Fibroblast of lung (primary cell): ENCODE measurements at places on chromosomes 6 and 20.
A peak's percentile ranks its signal among the peaks of the same experiment; 100 is the strongest.

DNA sequence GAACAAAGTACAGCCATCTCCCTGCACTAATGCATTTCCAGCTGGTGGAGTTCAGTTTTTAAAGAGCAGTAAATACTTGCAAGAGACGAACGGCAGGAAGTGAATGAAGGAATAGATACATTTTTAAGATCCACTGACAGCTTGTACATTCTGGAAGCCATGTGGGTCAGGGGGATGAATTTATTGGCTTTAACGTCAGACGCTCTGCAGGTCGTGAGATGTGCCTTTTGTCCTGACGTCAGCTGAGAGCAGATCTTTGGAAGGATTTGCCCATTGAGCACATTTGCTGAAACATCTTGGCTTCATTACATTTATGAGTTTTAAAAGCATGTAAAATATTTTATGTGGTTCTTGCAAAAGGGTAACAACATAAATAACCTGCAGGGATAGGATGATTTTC, 29.5 kb upstream of the SALL4 start:
- H3K4me3 ChIP-seq = no peak overlapping the region
- no peak overlapping the region for H3K27ac ChIP-seq

- DNase-seq = peak; percentile 78
- no peaks in the 10 kb centered on the region for H3K36me3 ChIP-seq
- peaks cover under 1% of the 10 kb centered on the region for H3K27me3 ChIP-seq
- H3K4me1 ChIP-seq = peaks cover 7% of the 10 kb centered on the region
Observed at GRCh38 chr6:2634139-2634964, 116.4 kb downstream of the MYLK4 start.

DNA sequence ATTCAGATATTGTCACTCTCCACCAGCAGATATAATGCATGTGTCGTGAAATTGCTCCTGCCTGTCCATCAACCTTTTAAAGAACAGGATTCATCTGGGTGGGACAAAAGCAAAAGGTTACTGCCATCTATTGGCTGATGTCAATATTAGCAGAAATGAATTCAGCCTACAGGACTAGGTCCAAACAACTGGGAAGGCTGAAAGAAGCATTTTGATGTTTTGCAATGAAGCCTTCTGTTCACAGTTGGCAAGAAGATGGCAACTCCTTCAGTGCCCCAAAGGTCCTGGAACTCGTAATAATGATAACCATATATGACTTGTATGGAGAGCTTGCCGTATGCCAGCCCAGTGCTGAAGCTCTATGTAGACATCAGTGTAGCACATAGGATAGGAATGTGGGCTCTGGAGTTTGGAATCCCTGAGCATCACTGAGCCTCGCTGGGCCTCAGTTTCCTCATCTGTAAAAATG, 7.5 kb downstream of the BCAS1 start:
- DNase-seq = peak; percentile 66
- H3K4me3 ChIP-seq = no peak overlapping the region
- H3K4me1 ChIP-seq = no peaks in the 10 kb centered on the region
- H3K36me3 ChIP-seq = no peaks in the 10 kb centered on the region
- no peak overlapping the region for H3K27ac ChIP-seq
- no peaks in the 10 kb centered on the region for H3K27me3 ChIP-seq

GRCh38 chr20:49833483-49833882, 20.9 kb downstream of the SLC9A8 start:
- no peaks in the 10 kb centered on the region for H3K36me3 ChIP-seq
- H3K4me1 ChIP-seq = no peaks in the 10 kb centered on the region
- H3K27me3 ChIP-seq = no peaks in the 10 kb centered on the region
- no peak overlapping the region for H3K4me3 ChIP-seq

- H3K36me3 ChIP-seq = no peaks in the 10 kb centered on the region
- H3K4me1 ChIP-seq = no peaks in the 10 kb centered on the region
- no peak overlapping the region for H3K4me3 ChIP-seq
- H3K27me3 ChIP-seq = no peaks in the 10 kb centered on the region
Observed at GRCh38 chr6:159608961-159609651, 83.9 kb downstream of the SOD2 start.

- no peak overlapping the region for H3K27ac ChIP-seq
- H3K27me3 ChIP-seq = no peaks in the 10 kb centered on the region
- H3K4me3 ChIP-seq = no peak overlapping the region
- no peaks in the 10 kb centered on the region for H3K36me3 ChIP-seq
- no peaks in the 10 kb centered on the region for H3K4me1 ChIP-seq
Observed at GRCh38 chr6:158894193-158894592, 75.0 kb upstream of the EZR start.

DNA sequence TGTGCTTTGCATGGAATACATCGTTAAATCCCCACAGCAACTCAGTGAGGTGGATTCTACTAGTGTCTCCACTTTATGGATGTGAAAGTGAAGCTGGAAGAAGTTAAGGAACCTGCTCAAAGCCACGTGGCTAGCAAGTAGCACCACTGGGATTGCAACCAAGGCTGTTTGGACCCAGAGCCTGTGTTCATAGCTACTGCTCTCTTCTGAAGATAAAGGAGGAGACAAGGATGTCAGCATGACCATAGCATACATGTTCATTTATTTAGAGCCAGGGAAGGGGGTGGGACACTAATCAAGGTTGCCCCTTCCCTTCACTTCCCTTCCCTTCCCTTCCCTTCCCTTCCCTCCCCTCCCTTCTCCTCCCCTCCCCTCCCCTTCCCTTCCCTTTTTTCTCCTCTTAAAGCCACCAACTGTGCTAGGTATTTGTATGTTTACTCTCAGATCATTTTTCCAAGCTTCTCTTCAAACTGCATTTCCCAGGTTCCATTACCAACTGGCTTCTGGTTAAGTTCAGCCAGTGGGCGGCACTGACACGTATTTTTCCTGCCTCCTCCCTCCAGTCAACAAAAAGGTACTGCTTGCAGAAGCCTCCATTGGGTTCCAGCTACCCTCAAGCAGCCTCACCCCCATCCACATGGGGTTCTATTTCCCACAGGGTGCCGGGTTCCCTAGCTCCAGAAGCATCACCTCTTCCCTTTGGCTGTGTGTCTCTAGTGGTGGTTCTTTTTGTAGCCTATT, 134.9 kb downstream of the BCAS1 start:
- no peaks in the 10 kb centered on the region for H3K36me3 ChIP-seq
- H3K4me1 ChIP-seq = peaks cover 10% of the 10 kb centered on the region
- H3K27ac ChIP-seq = no peak overlapping the region
- no peak overlapping the region for H3K4me3 ChIP-seq
- H3K27me3 ChIP-seq = no peaks in the 10 kb centered on the region
- no peak for DNase-seq

- H3K36me3 ChIP-seq = no peaks in the 10 kb centered on the region
- no peak for DNase-seq
- H3K27me3 ChIP-seq = no peaks in the 10 kb centered on the region
- H3K4me3 ChIP-seq = no peak overlapping the region
Observed at GRCh38 chr6:100226811-100227210, 232.8 kb upstream of the MCHR2 start.

- H3K36me3 ChIP-seq = no peaks in the 10 kb centered on the region
- H3K4me1 ChIP-seq = no peaks in the 10 kb centered on the region
- no peak overlapping the region for H3K27ac ChIP-seq
- H3K4me3 ChIP-seq = no peak overlapping the region
- H3K27me3 ChIP-seq = no peaks in the 10 kb centered on the region
- DNase-seq = no peak
Observed at GRCh38 chr20:5968462-5968861, 18.0 kb downstream of the MCM8 start.

DNA sequence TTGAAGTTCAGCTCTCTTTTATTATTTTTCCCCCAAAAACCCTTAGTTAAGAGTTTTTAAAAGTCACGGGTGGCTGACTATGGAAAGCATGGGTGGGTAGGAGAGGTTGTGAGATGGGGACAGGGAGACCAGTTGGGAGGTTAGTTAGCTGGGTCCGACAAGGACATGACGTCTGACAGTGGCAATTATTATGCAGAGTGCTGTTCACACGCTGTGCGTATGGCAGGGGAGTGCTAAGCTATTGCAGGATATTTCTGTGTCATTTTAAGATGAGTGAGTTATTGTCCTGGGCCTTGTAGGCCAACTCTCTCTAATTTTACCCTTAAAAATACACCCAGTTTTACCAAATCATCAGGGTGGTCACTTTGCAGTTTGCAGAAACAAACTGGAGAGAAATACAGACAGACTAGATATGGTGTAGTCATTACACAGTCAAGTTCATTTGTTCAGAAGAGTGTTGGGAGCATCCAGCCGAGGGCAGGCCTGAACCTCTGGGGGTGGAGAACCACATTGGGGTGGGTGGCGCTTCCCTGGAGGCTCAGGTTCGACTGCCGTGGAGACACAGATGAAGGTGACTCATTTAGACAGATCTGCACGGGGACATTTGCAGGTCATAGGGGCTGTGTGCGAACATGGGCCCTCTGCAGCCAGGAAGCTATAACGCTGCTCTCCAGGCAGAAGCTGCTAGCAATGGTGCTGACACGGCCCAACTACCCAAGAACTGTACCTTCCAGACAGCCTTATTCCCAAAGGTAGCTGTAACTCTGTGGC, 307.6 kb downstream of the QKI start:
- H3K4me1 ChIP-seq = no peaks in the 10 kb centered on the region
- H3K4me3 ChIP-seq = no peak overlapping the region
- H3K36me3 ChIP-seq = no peaks in the 10 kb centered on the region
- DNase-seq = no peak
- H3K27ac ChIP-seq = no peak overlapping the region

DNA sequence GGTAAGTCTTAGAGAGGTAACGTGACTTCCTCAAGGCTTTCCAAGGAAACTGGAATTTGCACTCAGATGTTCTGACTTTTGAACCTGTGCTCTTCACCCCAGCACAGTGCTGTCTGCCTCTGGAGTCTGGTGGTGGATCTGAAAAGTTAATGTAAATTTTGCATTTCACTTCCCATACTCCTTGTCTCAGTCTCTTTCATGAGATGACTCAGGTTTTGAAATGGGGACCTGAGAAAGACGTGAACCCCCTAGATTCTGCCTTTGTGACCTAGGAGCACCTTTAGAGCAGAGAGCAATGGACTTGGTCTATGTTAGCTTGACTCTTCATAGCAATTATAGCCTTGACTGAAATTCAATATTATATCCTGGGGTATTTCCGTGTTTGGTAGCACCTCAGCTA, 223.0 kb downstream of the QKI start:
- H3K27ac ChIP-seq = no peak overlapping the region
- DNase-seq = no peak

GRCh38 chr6:148805777-148806176, 58.9 kb downstream of the UST start:
- peaks cover 3% of the 10 kb centered on the region for H3K4me1 ChIP-seq
- DNase-seq = no peak
- no peaks in the 10 kb centered on the region for H3K36me3 ChIP-seq
- H3K4me3 ChIP-seq = peak overlapping the region; percentile 2
- no peaks in the 10 kb centered on the region for H3K27me3 ChIP-seq

- H3K27me3 ChIP-seq = no peaks in the 10 kb centered on the region
- H3K36me3 ChIP-seq = no peaks in the 10 kb centered on the region
- no peak overlapping the region for H3K4me3 ChIP-seq
Observed at GRCh38 chr6:2108700-2109306, 136.6 kb downstream of the GMDS start.

DNA sequence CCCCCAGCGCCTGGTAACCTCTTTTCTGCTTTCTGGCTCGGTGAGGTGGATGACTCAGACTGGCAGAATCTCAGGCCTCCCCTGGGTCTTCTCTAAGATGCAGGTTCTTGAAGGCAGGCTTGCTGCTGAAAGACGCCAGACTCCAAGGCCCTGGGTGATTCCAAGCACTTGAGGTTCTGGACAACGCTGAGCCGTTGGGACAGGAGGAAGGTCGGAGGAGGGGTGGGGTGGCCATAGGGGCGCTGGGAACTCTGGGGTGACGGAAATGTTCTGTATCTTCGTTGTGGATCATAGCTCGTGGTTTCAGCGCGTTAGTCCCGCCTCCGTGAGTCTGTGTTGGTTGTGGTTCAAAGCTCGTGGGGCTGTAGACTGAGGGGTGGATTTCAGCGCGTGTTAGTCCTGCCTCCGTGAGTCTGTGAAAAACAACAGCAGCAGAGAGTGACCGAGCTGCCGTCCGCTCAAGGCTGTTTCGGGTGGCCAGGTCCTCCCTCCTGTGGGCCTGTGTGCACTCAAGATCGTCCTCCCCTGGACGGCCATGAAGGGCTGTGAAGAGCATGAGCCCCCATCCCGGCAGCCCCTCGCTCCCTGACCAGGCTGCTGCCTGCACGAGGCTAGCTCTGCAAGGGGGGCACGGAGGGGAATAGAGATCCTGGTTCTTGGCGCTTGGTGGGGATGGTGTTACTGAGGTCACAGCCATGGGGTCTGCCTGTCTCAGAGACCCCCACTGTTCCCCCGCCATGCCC, 7.7 kb downstream of the NTSR1 start:
- peaks cover 10% of the 10 kb centered on the region for H3K27me3 ChIP-seq
- H3K4me1 ChIP-seq = no peaks in the 10 kb centered on the region
- H3K36me3 ChIP-seq = no peaks in the 10 kb centered on the region
- no peak overlapping the region for H3K27ac ChIP-seq
- no peak for DNase-seq
